NCI-H1048 (cell line): ENCODE measurements at places on chromosomes 16 and 17.

DNA sequence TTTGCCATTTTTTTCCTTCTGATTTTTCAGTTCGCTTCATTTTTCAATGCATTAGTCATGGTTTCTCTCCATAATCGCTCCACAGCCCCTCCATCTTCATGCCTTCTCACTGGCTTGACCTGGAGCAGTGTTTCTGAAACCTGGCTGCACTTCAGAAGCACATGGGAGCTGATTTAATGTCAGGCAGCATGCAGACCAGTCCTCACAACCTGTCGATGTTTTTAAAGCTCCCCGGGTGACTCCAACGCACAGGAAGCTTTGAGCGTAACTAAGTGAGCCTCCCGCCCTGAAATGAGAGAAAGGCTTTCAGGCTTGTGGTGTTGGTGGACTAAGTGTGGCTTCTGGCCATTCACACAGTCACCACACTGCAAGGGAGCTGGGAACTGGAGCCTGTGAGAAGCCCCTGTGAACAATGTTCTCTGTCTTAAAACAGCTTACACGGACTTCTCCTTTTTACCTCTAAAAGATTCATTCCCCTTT, 16.8 kb upstream of the DRG2 start:
- DNase-seq: no peak

GRCh38 chr16:9008601-9009260, 45.0 kb upstream of the USP7 start:
- no peak for DNase-seq

DNA sequence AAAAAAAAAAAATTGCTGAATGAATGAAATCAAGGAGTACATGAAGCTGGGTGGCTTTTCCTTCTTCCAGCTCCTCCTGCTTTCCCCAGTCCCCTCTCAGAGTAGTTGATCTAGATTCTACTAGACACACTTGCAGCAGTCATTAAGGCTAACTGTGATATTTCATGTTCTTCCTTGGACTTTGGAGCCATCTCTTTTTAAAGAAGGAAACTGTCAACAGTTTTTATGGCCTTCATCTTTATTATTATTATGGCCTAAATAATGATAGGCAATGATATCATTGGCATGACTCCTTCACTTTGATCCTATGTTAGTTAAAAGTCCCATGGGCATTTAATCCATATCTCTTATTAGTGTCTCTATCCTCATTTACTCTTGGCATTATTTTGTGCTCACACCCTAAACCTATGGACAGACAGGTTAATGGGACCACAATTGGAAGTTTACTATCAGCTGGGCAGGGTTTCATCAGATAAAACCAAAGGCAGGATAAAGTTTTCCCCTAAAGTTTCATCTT, 9.7 kb downstream of the C17orf78 start:
- no peak for DNase-seq

- DNase-seq: no peak
Measured at GRCh38 chr16:25716186-25716585, 24.4 kb downstream of the HS3ST4 start.

- DNase-seq: no peak
Measured at GRCh38 chr16:87466975-87467501, 25.8 kb downstream of the ZCCHC14 start.

DNA sequence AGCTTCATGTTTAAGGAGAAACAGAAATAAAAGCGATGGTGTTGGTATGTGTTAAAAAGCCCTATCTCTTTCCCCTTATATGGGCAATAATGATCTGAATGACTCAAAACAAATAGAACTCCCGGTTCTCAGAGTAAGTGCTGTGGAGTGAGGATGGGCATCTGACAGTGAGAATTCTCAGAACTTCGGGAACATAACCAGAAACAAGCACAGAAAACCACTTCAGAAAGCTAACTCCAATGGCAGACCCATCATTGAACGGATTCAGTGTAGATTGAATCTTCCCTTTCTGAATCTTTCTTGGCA, 67.2 kb downstream of the CDH8 start:
- no peak for DNase-seq

DNA sequence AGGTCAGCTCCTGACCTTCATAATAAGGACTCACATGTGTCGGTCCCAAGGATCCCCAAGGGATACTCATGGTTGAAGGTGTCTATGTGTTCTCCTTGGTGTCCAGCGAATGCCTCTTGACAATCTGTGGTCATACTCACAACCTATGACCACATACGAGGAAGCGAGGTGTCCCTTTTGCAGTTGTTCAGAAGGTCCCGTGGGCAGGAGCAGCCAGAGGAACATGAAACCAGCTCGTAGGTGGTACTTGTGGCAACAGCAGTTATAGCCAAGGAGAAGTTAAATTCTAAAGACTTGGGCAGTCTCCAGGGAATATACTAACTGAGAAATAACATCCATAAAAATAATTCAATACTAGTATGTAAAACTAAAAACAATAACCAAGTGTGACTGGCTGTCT, 685.3 kb downstream of the WWOX start:
- no peak for DNase-seq

DNA sequence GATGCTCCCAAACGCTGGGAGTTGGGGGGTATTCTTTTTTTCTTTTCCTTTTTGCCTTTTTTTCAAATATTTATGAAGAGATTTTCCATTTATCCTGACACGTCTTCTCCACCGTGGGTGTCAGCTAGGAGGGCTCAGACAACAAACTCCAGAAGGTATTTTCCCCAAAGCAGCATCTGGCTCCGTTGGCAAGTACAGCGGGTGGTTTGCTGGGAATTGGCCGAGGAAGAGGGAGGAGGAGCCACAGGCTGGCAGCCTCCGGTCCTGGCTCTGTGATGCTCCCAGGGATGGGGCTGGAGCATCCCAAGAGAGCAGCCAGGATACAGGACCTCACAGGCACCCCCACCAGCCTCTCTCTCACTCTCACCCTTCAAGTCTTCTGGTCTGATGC, 10.9 kb upstream of the CACNG4 start:
- no peak for DNase-seq

GRCh38 chr16:69351309-69352027, at the start of gene TMED6:
Gene TMED6, minus strand, starts transcription at chr16:69351786. Its CDS starts 33 bp downstream, at chr16:69351753.
- DNase-seq: no peak

DNA sequence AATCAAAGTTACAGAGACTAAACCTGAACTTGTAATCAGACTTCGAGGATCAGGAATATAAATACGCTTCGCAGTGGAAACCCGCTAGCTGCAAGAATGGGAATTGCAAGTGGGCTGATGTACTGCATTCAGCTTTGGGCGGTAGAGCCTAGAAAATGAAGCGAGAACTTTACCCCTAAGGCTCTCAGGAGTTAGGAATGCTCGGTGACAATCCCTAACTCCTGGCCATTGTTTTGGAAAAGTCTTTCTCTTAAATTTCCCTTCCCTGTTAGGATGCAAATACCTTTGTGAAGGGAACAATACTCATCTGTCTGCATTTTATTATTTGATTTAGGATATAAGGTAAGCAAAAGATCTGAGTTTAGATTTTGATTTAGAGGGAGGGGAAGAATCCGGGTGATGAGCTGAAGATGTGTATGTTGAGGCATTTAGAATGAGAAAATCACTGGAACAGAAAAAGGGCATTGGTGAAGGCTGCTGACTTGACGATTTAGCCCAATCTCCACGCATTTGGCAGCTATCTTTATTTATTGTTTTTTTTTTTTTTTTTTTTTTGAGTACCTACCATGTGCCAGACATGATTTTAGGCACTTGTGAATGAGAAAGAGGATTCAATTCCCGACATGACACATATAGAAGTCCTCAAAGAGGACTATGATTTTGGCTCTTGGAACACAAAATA, 2.2 kb upstream of the TOX3 start:
- no peak for DNase-seq

- no peak for DNase-seq
Measured at GRCh38 chr17:71935341-71935740, 185.5 kb upstream of the SOX9 start.

DNA sequence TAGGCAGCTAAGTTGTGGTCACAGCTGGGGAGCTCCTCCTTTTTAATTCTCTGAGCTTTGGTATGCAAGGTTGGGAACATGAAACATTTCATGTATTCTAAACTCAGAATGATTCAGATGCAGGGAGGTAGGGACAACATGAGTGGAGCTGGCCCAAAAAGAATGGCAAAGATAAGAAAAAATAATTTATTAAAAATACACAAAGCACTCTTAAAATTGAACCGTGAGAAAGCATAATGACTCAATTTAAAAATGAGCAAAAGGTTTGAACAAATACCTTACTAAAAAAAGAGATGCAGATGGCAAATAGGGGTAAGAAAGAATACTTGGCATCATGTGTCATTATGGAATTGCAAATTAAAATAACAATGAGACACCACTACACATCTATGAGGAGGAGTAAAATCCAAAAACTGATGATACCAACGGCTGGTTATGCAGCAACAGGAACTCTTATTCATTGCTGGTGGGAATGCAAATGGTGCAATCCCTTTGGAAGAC, 175.6 kb upstream of the IRX3 start:
- DNase-seq: no peak

- no peak for DNase-seq
Measured at GRCh38 chr16:85048921-85049562, 21.4 kb downstream of the KIAA0513 start.
